ENCODE measurements at places on chromosomes 6 and 20.
A peak's percentile ranks its signal among the peaks of the same experiment; 100 is the strongest.

DNA sequence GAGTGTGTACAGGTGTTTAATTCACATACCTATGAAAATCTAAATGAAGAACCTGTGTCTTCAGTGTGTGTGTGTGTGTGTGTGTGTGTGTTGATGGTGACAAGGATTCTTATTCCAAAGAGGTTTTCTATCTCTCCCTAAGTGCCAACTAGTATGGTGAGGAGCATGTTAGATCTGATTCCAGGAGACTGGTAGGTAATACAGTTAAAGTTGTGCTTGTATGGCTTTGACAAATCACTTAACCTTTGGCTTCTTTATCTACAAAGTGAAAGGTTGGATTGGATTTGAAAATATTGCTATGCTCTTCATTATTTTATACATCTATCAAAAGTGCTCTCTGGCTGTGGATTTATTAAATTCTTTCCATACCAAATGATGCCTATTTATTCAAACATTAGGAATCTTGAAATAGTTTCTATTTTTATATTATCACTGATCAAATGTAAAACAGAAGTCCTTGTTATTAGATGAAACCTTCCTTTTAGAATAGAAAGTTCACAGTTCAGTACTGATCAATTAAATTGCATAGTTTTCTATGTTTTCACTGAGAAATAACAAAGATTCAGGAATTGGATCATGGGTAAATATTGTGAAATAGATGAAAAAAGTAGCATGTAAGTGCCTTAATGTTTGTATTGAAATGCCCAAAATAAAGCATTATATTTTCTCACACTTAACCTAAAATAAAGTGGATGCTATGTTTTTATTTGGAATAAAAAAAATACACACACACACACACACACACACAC lies 84.4 kb upstream of the MLIP start:
- DNase-seq = no peak

DNA sequence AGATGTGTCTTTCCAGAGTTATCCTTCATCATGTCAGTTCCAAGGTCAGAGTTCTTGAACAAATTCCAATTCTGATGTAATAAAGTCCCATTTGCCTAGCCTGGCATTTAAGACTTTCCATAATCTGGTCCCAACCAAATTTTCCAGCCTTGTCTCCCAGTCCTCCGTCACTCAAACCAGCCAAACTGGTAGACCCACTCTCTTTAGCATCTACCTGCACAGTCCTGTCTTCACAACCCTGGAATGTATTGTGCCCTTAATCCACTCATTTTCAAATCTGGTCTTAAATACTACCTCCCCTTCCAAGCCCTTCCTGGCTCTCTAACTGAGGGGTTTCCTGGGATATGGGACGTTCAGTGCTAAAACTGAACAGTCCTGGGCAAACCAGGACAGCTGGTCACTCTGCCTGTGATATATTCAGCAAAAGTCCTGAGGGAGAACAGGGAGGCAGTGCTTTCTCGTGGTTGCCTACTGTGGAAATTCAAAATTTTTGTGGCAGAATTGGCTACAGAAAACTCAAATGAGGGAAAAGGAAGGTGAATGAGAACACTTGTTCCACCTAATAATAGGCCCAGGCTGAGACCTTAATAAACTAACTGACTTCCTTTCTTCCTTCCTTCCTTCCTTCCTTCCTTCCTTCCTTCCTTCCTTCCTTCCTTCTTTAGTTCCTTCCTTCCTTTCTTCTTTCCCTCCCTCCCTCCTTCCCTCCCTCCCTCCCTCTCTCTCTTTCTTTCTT lies 10.8 kb upstream of the AKAP7 start:
- no peak for DNase-seq

DNA sequence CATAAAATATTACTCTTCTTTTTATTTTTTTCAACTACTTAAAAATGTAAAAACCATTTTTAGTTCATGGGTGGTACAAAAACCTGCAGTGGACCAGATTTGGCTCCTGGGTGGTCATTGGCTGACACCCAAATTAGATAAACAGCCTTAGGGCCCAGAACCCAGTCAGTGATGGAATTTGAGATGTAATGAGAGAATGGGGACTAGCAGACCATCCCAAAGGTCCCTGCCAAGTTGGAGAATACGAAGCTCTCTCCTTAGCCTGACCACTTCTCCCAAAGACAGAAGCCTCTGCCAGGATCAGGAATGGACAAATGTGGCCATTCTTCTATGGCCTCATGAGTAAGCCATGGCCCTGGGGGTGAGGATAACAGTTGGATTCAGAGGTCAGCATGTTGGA lies 194.7 kb downstream of the NFATC2 start:
- no peak for DNase-seq

DNA sequence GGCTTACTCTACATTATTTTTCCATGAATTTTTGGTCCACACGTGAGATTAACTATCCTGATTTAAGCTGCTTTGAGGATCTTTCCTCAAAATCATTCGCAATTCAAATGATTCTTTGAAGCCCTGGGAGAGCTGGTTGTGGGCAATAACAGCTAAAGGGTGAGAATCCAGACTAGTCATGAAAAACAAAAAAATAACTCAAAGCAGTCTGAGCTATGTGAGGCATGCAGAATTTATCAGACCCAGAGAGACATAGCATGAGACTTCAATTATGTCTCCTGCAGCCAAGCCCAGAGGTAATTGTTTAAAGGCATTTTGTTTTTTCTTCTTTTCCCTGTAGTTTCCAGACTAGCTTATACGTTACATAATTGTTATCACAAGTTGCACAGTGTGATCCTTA lies 517.3 kb upstream of the PTCHD4 start:
- no peak for DNase-seq

GRCh38 chr20:58145506-58146080 lies 82.9 kb downstream of the ANKRD60 start:
- no peak for DNase-seq

DNA sequence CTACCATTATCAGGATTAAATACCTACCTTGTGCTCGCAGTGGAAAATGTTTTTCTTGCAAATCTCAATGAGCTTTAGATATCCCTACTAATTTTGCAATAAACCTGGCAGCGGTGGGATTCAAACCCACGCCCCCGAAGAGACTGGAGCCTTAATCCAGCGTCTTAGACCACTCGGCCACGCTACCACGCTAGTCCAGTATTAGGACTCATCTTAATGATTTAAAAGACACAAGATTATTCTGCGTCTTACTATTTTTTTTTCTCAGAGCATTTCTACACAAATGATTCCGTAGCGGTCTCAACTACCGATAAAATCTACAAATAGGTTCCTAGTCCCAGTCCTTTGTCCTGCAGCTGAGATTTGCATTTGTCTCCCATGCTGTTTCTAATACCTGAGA lies 35.2 kb upstream of the ZSCAN23 start:
- no peak for DNase-seq

DNA sequence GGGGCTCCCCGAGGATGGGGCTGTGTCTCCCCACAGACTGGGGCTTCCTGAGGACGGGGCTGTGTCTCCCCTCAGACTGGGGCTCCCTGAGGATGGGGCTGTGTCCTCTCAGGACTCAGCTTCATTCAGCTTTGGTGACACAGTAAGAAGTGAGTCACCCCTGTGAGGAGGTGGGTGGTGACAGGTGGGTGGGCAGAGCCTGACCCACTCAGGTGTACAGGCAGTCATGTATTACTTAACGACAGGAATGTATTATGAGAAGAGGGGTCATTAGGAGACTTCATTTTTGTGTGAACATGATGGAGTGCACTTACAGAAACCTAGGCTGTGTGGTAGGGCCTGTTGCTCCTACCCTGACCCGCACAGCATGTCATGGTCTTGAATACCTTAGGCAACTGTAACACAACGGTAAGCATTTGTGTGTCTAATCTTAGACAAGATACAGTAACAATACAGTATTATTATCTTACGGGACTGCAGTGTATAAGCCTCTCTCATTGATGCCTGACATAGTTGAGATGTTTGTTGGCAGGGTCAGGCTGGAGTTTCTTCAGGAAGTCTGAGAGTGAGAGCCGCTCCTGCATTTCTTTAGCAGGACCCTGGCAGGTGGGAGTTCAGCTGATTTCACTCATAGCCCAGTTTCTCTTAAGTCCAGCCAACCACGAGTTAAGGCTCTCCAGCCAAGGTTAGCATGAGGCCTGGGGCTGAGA lies 10.9 kb upstream of the PGC start:
- DNase-seq = no peak

- DNase-seq = no peak
Observed at GRCh38 chr20:4299773-4300172, 284.4 kb upstream of the RNF24 start.

- DNase-seq = peak; percentile 78
Observed at GRCh38 chr6:11785415-11785773, 6.8 kb upstream of the ADTRP start.

DNA sequence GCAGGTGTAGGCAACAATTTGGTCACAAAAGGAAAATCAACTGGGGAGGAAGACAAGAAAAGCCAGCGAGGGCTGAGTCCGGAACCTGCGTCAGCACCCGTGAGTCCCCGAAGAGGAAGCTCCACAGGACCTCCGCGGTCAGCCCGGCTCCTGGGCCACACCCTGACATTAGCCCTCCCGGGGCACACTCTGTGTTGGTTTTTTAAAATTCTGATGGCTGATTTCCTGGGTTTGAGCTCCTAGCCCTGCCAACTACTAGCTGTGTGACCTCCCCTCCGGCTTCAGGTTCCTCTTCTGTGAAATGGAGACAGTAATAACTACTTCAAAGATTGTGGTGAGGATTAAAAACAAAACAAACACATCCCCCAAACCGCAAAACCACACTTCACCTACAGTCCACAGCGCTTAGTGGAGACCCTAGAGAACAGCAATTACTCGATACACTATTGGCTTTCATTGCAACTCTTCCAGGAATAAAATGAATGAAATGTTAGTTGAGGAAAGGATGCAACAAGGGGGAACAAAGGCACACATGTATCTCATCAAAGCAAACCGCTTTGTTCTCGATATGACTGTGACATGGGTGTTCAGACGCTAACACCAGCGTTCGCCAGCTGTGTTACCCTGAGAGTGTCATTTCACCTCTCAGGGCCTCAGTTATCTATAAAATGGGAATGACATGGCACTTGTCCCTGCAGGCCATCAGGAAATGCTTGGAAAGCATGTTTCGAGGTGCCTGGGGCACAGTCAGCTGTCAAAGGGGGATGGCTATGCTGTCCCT lies 985 bp downstream of the ZBP1 start:
- DNase-seq = no peak

- no peak for DNase-seq
Observed at GRCh38 chr6:152351742-152352141, 285.4 kb downstream of the SYNE1 start.

GRCh38 chr20:50298554-50299324 lies 108.1 kb downstream of the CEBPB start:
- DNase-seq = no peak

DNA sequence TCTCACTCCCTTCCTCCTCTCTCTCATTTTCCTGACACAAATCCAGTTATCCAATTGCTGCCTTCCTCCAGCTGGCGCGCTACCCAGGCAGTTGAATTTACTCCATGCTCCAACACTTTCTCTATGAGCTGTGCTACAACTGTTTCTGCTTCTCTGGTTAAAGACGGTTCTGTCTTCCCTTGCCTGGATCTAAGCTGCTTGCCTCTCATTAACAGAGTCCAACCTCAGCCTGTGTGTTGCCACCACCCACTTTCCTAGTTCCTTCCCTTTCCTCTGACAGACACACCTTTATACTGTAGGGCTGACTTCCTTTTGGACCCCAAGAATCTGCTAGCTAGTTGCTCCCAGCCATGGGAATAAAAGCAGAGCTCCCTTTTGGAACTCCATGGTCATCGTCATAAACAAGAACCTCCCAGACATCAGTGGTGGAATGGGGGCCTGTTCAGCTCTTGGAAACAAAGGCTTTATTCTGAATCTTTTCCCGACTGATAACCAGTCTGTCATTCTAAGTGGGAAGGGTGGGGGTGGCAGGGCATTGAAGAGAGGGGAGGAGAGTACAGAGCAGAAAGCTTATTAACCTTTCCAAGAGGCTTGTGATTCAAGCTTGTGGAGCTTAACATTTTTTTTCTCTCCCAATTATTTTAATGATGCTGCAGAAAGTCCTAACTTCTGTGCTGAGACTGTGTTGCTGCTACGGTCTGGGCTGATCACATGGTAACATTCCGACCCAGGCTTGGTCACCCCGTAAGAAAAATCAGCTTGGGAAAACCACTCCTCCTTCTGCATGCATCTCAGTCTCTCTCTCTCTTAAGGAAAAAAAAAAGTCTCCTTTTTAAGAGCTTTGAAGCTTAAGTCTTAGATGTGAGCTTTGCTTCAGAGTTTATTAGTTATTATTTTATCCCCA lies 31.3 kb upstream of the BMP2 start:
- DNase-seq = no peak

DNA sequence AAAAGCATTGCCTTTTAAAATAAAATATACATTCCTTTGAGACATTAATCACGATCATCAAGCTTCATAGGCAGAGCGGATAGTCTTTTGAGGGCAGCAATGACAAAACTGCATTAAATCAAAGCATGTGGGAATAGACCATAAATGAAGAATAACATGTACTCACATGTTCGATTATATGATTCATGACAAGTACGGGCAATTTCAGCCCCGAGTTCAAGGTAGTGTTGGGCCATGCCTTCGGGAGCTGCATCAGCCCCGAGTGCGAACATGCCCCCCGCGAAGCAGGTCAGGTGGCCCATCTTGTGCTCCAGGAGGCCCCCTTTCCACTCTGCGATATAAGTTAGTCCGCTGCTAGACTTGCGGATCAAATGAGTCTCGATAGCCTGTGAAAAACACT lies 111.0 kb upstream of the FAM184A start:
- DNase-seq = no peak

DNA sequence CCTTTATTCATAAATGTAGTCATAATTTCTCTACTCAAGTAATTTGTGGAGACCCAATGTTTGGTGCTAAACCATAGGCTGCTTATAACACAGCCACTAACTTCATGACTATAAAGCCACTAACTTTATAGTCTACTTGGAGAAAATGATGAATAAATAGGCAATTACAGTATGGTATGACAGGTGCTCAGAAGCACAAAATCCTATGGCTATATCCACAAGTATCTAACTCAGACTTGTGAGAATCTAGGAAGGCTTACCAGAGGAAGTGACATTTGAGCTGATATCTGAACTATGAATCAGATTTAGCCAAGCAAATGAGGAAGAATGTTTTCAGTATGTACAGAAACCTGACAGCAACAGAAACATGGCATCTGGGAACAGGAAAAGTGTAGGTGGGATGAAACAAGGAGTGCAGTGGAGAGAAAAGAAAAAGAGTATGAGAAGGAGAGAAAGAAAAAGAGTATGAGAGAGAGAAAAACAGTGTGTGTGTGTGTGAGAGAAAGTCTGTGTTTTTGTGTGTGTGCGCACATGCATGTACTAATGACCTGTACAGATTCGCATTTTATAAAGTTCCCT lies 59.9 kb downstream of the REV3L start:
- DNase-seq = no peak

- no peak for DNase-seq
Observed at GRCh38 chr6:21972516-21972915, 324.3 kb downstream of the PRL start.

Measured in NCI-H2029 treated with DMSO at 0.1 percent for 48 hours (cell line).